Cortex of kidney (tissue), 1 donor: ENCODE measurements at places on chromosomes 5 and 9.

- no peak for DNase-seq
These were observed 58.8 kb downstream of the BAAT start for GRCh38 chr9:101326035-101326434.

GRCh38 chr9:123561046-123561445, 205.0 kb downstream of the CRB2 start:
- no peak for DNase-seq

DNA sequence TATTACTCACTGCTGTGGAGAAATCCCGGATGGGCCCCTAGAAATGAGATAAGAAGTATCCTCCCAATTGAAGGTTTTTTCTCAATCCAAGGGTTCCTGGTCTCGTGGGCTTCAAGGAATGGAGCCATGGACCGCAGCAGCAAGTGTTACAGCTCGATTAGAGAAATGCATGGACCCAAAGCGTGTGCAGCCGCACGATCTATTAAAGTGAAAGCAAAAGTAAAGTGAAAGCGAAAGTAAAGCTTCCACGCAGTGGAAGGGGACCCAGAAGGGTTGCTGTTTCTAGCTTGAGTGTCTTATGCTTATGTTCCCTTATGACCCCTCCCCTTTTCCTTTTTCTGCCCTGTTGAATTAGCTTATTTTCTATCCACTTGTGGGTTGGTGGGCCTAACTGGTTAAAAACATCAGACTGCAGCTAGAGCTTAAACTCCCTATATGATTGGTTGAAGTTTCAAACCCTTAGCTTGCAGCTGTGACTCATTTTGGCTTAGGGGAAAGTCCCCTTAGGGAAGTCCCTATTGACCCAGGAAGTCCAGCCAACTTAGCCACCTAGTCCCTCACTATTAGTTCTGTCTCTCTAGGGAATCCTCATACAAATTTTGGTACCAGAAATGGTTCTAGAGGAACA, 1111.8 kb downstream of the TAF11L14 start:
- no peak for DNase-seq

DNA sequence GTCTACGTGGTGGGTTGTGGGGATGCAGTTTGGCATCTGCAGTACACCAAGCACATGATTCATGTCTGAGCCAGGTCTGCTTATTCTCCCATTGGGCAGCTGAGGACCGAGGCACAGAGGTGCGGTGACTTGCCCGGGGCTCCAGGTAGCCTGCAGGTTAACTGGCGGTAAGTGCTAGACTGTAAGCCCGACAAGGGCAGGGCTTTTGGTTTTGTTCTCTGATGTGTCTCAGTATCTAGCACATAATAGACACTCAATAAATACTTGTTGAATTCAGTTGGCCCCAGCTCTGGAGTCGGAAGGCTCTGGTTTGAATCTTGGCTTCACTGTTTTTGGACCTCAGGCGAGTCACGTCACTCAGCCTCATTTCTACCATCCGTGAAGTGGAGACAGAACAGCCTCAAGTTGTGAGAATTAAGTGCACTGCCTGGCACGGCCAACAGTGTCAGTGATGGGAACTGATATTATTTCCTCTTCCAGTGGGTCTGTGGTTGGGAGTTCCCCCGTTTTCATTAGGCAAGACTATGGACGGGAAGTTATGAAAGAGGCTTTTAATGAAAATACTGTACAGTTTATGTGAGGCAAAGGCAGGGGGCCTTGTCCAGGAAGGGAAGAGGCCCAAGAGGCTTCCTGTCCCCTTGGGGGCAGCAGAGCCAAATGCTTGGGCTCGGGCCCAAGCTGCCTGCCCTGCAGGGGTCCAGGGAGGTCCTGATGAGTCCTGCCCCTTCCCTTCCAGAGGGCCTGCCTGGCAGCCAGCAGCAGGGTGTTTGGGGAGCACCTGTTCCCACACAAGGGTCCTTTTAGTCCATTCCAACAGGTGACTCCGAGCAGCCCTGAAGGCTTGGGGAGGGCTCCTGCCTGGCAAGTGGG, 3.3 kb downstream of the PRELID1 start:
- DNase-seq, result no peak

GRCh38 chr5:90191352-90192045, 218.1 kb downstream of the CETN3 start:
- no peak for DNase-seq

- DNase-seq, result no peak
These were observed 45.2 kb upstream of the SARDH start for GRCh38 chr9:133783331-133783731.

DNA sequence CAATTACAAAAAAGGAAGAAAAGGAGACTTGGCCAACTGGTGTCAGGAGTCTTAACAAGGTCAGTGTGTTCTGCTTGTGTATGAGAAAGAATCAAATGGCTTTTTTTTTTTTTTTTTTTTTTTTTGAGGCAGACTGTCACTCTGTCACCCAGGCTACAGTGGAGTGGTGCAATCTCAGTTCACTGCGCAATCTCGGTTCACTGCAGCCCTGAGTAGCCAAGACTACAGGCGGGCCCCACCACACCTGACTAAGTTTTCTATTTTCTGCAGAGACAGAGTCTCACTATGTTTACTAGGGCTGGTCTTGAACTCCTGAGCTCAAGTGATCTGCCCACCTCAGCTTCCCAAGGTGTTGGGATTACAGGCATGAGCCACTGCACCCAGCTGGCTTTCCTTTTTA, 3.1 kb upstream of the IL7R start:
- no peak for DNase-seq

GRCh38 chr5:158120760-158121159, 261.8 kb upstream of the CLINT1 start:
- no peak for DNase-seq

DNA sequence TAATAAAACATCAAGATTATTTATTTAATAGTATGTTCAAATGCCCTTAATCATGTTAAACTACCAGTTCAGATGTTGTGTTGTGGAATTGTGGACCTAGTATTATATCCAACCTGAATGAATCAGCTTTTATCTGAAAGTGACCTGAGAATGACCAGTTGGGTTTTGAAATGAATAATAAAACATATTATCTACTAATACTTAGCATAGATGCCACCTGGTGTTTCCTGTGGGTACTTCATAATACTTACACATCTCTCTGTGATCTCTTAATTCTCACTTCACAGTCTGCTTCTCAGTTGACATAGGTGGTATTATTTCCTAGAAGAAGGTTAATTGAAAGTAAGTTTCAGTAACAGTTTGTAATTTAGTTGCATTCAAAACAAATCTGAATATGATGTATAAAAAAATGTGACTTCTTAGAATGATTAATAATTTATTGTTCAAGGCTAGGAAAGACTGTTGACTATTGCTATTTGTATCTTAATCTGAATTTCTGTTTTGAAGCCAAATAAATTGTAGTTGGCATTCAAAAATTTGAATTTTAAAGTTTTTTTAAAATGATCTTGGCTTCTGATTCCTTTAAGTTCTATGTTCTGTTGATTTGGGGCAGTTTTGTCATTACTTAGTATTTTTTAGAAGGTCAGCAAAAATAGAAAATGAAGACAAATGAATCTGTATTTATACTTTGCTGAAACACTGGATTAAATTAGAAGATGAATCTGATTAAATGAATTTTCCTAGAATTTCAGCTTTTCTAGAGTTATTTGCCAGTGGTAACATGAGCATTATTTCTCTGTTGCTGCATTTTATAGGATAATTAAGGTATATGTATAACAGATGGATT, 48.2 kb downstream of the KIF2A start:
- DNase-seq, result no peak

DNA sequence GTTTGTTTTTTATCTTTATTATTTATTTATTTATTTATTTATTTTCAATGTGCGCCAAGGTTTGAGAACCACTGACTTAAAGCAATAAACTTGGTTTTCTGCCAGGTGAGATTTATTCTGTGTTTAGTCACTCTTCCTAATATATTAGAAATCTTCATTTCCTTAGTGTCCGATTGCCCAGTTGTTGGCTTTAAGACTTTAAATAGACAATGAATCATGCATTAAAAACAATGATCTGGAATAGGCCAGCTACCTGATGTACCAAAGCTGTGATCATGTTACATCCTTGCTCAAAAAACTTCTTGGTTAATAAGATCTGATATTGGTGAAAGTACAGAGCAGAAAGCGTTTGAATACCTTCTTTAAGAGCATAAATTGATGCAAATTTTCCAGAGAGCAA, 52.1 kb upstream of the ERBIN start:
- DNase-seq, result no peak

- no peak for DNase-seq
These were observed 160.9 kb downstream of the FOCAD start for GRCh38 chr9:20844916-20845315.

DNA sequence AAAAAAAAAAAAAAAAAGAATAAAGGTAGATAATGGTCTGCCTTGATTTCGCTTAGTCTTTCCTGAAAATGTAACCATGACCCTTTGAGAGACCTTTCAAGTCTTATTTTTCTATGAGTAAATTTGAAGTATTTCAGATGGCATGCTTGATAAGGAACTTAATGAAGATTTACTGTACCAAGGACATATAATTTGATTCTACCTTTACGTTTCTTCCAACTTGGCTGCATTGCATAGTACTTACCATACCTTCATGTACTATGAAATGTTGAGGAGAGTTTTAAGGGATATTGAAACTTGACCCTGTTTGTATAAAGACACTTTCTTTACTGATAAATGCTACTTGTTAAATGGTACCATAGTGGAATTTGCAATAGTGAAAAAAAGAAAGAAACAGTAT, 35.0 kb upstream of the SNX24 start:
- DNase-seq, result no peak

- DNase-seq, result no peak
These were observed 90.6 kb downstream of the RALGPS1 start for GRCh38 chr9:127004946-127005769.

GRCh38 chr9:108434502-108434901, 421.3 kb downstream of the ACTL7B start:
- DNase-seq, result no peak

GRCh38 chr5:129511291-129511690, 51.2 kb downstream of the ADAMTS19 start:
- DNase-seq, result no peak

DNA sequence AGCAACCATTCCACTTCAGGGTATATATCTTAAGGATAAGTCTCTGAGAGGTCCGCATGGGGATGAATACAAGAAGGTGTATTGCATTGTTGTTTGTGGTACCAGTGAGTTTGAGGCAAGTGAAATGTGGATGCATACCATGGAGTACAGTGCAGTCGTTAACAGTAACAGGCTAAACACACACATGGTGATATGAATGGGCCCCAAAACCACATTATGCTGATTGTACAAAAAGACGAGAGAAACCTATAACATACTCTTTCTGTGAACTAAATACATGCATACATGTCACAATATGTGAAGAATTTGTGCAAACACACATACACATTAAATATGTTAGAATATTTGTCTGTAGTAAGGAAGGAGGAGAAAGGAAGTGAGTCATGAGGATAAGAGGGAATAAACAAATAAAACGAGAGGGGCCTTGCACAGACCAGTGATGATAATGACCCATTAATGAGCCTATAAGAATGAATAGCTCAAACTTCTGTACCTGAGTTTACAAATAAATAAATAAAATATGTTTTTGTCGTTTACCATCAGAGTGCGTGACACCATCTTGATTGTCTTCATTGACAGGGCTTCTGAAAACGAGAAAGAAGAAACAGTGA, 66.5 kb upstream of the RICTOR start:
- DNase-seq, result no peak

- no peak for DNase-seq
These were observed 7.7 kb upstream of the TSLP start for GRCh38 chr5:111063709-111064322.

DNA sequence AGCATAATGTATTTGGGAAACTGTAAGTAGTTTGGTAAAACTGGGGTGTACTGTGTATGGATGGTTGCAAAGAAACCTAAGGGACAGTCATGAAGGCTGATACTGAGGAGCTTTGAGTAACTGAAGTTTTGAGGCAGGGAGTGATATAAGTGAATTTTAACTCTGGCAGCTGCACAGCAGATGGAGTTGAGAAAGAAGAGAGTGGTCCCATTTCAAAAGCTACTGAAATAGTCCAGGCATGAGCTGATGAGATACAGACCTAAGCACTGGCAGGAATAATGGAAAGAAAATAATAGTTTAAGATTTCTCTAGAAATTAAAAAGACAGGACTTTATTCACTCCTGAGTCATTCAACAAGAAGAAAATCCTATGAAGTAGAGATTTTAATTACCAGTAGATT, 232.0 kb downstream of the CHSY3 start:
- DNase-seq, result no peak

DNA sequence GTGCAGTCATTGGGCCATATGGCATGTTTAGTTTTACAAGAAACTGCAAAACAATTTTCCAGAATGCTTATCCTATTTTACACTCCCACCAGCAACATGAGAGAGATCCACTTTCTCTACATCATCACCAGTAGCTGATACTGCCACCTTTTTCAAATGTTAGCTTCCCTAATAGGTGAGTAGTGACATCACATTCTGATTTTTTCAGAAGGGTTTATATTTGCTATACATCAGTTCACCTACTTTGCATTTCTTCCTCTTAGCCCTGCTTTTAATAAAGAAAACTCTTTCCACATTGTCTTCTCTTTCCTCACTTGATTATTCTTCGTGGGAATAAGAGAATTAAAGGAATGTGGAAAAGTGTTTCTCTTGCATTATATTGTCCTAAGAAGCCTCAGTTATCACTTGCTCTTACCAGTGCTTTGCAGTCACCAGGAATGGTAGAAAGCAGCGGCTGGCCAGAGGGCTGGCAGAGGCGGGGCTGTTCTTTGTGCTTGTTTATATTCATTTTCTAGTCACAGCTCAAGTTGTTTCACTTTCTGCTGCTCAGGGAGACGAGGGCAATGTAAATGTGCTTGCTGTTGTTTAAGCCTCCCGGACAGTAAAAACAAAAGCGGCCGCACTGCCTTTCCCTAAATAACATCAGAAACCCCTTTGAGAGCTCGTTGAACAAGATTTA, 164.8 kb downstream of the HSD17B3 start:
- DNase-seq, result no peak

DNA sequence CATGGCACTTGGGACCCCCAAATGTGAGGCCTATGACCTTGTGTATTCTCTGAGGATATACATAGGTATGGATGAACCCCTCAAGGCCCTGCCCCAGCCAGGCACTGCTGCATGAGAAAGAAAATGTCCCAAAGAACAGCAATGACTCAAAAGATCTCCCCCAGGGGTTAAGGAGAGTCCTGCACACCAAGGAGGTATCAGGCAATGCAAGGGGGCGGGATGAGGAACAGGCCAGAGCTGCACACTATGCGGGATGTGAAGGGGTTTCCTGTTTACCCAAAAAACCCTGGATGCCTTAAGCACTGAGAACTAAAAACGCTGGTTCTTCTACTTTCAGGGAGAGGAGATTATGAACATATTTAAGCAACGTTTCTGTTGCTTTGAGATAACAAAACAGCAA, 3.4 kb downstream of the RAPGEF1 start:
- no peak for DNase-seq

- no peak for DNase-seq
These were observed 14.6 kb upstream of the ICE1 start for GRCh38 chr5:5407924-5408323.
